A549 treated with DMSO at 1 μM for 4 hours (cell line): ENCODE measurements at places on chromosomes 16 and 17. TPM values are rescaled to one million over a fixed set of nuclear protein-coding genes. Genes with fewer than 3 reads are reported as not detected.

PPP1R27 gene
- 0.22 TPM in 1 of 5 replicates, not detected in the others for total RNA-seq

GDPD1 gene
- 0.63 to 1.3 TPM (median 0.98 TPM) in 5 replicates for total RNA-seq

IFI35 gene
- total RNA-seq = 16.9 to 21.8 TPM (median 17.9 TPM) in 5 replicates

RPS6KB1 gene
- 46.5 to 54.9 TPM (median 49.9 TPM) in 5 replicates for total RNA-seq

NPIPA3 gene
- 1.1 to 1.9 TPM (median 1.3 TPM) in 5 replicates for total RNA-seq

CCL1 gene
- total RNA-seq = not detected in 5 replicates

TMEM235 gene
- not detected in 5 replicates for total RNA-seq

PLLP gene
- total RNA-seq = 1.3 to 2.1 TPM (median 1.6 TPM) in 5 replicates

CHD9 gene
- 17.2 to 25.3 TPM (median 21.9 TPM) in 5 replicates for total RNA-seq

C16orf92 gene
- not detected in 5 replicates for total RNA-seq

KDM6B gene
- 17.7 to 24.0 TPM (median 19.0 TPM) in 5 replicates for total RNA-seq

TMEM170A gene
- 12.5 to 19.0 TPM (median 16.0 TPM) in 5 replicates for total RNA-seq

TMEM98 gene
- total RNA-seq = 43.5 to 50.3 TPM (median 47.1 TPM) in 5 replicates

GINS2 gene
- total RNA-seq = 29.3 to 31.9 TPM (median 31.3 TPM) in 5 replicates

STX4 gene
- total RNA-seq = 62.0 to 75.6 TPM (median 68.6 TPM) in 5 replicates

TK2 gene
- 15.7 to 18.1 TPM (median 16.5 TPM) in 5 replicates for total RNA-seq

TBC1D3C gene
- 0.06 TPM in 1 of 5 replicates, not detected in the others for total RNA-seq
